Suprapubic skin (tissue), 4 donors: ENCODE measurements at places on chromosomes 6 and 20.
A peak's percentile ranks its signal among the peaks of the same experiment; 100 is the strongest.

DNA sequence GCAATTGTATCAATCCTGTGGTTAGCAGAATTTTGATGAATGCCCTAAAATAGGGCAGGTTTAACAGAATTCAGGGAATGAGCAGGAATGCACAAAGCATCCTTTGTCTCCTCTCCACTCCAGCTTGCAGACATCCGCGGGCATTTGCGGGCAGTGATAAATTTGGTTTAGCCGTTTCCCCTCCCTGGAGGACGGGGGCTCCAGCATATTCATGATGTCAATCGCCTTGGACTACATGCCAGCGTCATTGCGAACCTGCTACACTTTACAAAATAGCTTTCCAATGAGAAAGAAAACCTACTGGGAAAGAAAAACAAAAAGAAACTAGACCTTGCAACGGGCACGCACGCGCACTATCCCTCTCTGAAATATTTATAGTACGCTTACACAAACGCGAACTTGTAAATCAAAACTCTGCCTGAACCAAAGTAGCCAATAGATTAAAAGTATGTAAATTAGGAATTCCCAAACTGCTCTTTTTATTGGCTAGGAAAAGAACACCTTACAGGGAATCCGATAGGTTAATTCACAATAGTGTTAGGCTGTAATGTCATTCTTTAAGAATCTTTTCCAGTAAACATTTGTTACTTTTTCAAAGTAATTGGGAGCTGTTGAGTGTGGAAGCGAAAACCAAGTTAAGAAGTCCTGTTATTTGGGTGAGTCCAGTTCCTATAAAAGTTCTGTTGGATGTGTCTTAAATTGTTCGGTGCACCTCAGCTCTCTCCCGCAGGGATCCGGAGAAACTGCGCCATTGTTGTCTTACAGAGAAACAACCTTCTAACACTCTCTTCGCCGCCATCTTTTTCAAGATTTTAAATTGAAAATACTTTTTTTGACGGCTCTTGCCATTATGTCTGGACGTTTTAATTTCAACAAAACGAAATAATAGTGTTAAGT lies 136.7 kb downstream of the HFE start:
- DNase-seq, result no peak

GRCh38 chr6:138465007-138465645 lies 34.2 kb downstream of the NHSL1 start:
- no peak for DNase-seq

DNA sequence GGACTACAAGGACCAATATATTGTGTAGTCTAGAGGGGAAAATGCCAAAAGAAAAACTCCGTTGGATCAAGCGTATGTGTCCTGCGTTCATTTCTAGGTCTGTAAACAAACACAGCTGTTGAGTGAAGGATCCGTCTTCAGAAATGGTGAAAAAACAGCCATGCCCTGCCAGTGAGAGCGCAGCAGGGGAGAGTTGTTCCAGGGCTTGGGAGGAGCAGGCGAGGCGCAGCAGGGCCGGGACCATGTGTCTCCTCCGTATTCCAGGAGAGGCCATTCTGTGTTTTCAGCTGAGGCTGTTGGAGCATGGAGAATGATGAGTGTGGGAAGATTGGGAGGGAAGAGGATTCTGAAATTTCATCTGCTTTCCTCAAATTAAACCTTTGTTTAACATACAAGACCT lies 38.0 kb downstream of the BMP6 start:
- DNase-seq, result no peak

- DNase-seq, result no peak
These were observed 50.7 kb downstream of the SYNJ2 start for GRCh38 chr6:158032354-158032733.

DNA sequence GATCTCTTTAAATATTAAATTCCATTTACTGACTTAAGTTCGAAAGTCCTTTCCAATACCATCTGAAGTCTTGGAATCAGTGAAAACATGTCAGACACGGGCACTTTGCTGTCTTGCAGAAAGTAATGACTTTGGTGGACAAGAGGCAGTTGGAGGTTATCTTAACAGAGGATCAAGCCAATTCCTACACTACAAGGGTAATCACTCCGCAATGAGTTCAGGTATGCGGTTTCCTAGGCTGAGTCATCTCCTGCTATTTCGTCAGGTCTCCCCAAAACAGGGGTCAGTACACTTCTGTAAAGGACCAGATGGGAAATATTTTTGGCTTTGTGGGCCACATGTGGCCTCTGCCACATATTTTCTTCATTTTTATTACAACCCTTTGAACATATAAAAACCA lies 656.6 kb downstream of the KIF16B start:
- no peak for DNase-seq

DNA sequence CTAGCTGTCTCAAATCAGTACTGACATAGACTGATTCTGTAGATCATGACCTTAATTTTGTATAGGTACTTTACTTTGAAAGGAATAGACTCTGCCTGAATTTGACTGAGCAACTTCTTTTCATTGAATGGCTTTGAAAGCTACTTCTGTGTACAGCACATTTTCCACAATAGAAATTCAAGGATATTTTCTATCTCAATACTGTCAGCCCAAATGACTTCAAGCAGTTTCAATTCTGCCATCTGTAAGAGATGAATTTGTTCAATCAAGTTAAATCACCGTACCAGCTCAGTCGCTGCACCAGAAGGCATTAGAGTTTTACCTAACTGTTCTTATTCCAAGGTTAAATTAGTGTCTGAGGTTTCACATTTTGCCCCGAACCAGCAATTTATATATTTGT lies 107.0 kb upstream of the EYS start:
- no peak for DNase-seq

GRCh38 chr6:41182069-41183034 lies 18.6 kb downstream of the TREML2 start:
- DNase-seq, result no peak

GRCh38 chr6:47709160-47709559 lies 10.8 kb downstream of the ADGRF4 start:
- no peak for DNase-seq

GRCh38 chr6:121856296-121856695 lies 420.9 kb downstream of the GJA1 start:
- no peak for DNase-seq

GRCh38 chr6:6816716-6817115 lies 228.2 kb downstream of the LY86 start:
- DNase-seq, result peak; percentile 45

- DNase-seq, result no peak
These were observed 62.0 kb upstream of the HFE start for GRCh38 chr6:26025047-26025893.

- no peak for DNase-seq
These were observed 50.1 kb upstream of the SMOC2 start for GRCh38 chr6:168390749-168391420.

- no peak for DNase-seq
These were observed 16.5 kb upstream of the SNX3 start for GRCh38 chr6:108277295-108277694.

DNA sequence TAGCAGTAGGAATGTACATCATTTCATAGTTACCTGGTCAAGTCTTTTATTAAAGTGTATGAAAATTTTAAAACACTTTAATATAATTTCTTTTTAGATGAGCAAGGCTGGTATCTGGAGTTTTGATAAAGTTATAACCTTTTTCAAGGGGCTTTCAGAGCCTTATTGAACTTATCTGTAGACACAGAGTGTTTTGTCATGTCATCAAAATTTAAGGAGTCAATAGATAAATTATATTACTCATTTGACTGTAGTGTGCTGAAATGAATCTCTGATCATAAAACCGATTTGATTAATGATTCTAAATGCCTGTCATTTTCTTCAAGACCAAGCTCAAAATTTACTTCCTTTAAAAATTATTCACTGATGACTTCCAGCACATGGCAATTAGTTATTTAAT lies 125.6 kb downstream of the ARID1B start:
- no peak for DNase-seq

DNA sequence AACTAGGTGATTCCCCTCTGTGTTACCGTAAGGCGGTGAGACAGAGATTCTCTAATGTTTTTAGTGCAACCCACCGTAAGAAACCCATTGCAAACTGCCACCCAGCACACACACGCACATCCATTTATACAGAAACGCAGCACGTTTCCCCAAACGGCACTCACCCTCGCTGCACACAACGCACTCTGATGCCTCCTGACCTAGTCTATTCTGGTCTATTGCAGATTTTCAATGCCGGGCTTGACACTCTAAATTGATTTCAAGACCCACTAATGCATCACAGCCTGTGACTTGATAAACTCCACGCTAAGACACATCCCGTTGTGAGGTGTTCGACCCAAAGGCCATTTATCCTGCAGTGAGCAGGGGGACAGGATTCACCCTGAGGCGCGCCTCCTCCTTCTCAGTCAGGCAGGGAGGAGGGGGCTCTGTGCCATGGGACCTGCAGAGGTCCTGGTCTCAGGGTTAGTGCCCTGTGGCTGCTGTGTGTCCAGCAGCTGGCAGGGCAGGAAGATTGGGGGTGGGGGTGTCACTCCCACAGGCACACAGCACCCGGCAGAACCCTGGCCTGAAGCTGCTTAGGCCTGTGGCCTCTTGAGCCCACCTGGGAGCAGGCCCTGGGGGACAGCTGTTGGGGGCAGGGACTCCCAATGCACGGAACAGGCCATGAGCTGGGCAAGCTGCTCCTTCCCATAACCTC lies 335.6 kb downstream of the PREX1 start:
- no peak for DNase-seq

GRCh38 chr20:50533464-50533863 lies 23.3 kb downstream of the PTPN1 start:
- no peak for DNase-seq

- no peak for DNase-seq
These were observed 206.7 kb downstream of the KIF16B start for GRCh38 chr20:16366529-16366928.

DNA sequence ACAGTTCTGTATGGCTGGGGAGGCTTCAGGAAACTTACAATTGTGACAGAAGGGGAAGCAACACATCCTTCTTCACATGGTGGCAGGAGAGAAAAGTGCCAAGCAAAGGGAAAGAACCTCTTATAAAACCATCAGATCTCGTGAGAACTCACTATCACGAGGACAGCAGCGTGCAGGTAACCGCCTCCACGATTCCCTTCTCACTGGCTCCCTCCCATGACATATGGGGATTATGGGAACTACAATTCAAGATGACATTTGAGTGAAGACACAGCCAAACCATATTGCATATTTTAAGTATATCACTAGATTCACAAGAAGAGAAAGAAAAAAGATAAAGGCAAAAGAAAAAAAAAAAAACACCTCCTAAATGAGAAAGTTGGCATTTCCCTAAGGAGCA lies 431.9 kb upstream of the RGS17 start:
- no peak for DNase-seq

GRCh38 chr6:33717934-33718455 lies 6.5 kb upstream of the UQCC2 start:
- no peak for DNase-seq

- no peak for DNase-seq
These were observed 593.4 kb upstream of the CDH4 start for GRCh38 chr20:60658681-60659080.

DNA sequence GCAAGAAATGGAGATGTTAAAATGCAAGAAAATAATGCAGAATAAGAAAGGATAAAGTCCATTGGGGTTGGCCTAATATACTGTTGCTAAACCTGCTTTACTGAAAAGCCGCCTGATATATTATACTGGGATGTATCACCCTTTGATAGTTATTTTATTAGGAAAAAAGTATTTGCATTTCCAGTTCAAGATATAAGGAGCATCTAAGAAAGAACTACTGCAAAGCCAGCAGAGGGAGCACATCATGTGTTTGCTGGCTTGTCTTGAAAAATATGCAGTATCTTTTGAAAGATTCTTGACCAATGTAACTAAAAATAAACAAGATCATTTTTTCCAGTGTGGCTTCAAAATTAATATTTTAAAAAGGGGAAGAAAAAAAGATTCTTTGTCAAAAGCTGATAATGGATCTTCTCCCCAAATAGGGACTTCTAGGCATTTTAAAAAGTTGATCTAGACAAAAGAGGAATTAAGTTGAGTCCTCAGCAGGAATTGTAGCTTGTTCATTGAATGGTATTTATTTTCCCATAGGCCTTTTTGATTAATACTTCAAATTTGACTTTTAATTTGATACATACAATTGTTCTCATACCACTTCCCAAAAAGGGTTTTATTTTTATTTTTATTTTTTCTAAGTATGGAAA lies 214.9 kb downstream of the ZFAND3 start:
- no peak for DNase-seq

GRCh38 chr6:144582939-144583613 lies 297.9 kb downstream of the UTRN start:
- DNase-seq, result no peak

- no peak for DNase-seq
These were observed 33.4 kb downstream of the KCNK5 start for GRCh38 chr6:39195792-39196385.

GRCh38 chr20:1918491-1919165 lies 23.4 kb downstream of the SIRPA start:
- DNase-seq, result no peak

- DNase-seq, result no peak
These were observed 14.8 kb downstream of the PLA2G7 start for GRCh38 chr6:46720401-46720800.

- no peak for DNase-seq
These were observed 57.4 kb upstream of the EMILIN3 start for GRCh38 chr20:41424011-41424410.

DNA sequence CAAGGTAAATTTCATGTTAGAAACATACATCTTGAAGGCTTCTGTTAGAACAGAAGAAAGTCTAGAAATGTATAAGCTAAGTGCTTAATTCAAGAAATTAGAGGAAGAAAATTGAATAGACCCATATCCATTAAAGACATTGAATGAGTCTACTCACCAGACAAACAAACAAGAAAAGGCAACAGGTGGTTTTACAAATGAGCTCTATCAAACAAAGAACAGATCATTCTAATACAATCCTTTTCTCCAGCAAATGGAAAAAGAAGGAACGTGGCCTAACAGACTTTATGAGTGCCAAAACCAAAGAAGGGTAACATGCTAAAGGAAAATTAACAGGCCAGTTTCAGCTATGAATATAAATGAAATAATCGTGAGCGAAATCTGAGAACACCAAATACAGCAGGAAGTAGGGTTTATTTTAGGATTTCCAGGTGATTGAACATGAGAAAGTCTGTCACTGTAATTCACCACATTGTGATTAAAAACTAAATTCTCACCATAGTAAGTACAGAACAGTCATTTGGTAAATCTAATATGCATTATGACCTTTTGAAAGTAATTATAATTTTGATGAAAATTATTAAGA lies 22.6 kb downstream of the MTHFD1L start:
- no peak for DNase-seq

- DNase-seq, result no peak
These were observed 168.9 kb downstream of the ZMYND8 start for GRCh38 chr20:47187450-47188195.
